Fibroblast of skin of back (primary cell): ENCODE measurements at places on chromosomes 6 and 20.

DNA sequence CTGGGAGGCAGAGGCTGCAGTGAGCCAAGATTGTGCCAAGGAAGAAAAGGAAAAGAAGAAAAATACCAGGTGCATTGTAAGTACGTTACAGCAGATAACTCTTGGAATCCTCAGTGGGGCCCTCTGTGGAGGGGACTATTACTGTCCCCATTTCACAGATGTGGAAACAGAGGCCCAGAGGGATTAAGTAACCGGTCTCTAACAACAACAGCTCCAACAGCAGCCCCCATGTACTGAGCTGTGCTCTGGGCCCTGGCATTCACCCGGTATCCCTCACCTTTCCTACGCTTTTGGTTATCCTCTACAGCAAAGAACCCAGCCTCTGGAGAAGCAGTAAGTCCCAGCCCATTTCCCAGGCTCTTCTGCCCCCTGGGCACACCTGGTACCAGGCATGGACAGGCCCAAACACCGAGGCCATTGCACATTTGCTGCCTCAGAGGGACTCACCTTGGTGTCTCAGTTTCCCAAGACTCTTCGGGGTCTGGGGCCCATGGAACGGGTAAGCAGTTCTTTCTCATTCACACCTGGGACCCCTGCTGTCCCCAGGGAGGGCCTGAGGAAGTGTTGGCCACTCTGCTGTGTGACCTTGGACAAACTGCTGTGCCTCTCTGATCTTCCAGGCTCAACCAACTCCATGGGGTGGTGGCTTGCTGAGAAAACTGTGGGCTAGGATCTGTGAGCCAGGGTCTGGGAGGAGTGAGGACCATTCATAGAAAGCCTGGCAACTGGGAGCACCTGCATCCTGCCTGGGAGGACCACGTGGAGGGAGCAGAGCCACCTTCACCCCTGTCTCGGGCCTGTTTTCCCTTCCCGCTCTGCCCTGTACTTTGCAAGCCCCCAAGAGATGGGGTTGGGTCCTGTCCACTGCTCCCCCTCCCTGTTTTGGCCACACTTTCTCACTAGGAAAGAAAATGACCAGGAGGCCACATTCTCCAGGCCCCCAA lies 59.9 kb downstream of the SNAI1 start:
- DNase-seq, result no peak

- DNase-seq, result no peak
These were observed 38.0 kb downstream of the BMP6 start for GRCh38 chr6:7763881-7764280.

- DNase-seq, result no peak
These were observed 20.7 kb downstream of the TXLNB start for GRCh38 chr6:139271056-139271455.

DNA sequence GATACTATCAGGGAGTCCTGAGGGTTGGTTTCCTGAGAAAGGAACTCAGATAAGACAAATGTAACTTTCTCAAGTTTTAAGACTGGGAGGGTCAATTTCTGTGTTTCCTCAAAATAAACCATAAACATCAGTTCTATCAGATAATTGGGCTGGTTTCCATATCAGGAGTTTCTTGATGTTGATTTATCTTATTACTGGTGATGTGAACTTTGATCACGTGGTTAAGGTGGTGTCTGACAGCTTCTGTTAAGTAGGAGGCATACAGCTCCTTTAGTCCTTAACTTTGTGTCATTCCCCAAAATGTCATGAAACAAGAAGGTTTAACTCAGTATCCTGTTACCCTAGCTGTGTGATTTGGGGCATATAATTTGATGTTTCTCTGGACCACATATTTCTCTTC lies 145.2 kb downstream of the ZNF217 start:
- no peak for DNase-seq

GRCh38 chr20:25361287-25361683 lies 29.4 kb downstream of the ABHD12 start:
- peak; percentile 75 for DNase-seq

- DNase-seq, result no peak
These were observed 34.5 kb upstream of the RPS6KA2 start for GRCh38 chr6:166661327-166662085.

GRCh38 chr6:99348288-99349170 lies 945 bp downstream of the FAXC start:
- DNase-seq, result no peak

DNA sequence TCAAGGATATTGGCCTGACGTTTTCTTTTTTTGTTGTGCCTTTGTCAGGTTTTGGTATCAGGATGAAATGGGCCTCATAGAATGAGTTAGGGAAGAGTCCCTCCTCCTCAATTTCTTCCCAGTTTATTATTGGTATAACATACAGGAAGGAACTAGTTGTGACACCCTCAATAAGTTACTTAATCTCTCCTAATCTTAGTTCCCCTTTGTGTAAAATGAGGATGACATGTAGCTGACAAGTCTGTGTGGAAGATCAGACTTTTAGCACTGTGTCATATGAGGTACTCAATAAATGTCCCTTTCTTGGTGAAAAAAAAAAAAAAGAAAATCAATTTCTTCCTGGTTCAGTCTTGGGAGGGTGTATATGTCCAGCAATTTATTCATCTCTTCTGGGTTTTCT lies 155.8 kb downstream of the PDE7B start:
- DNase-seq, result no peak

- DNase-seq, result no peak
These were observed 71.5 kb downstream of the RPP40 start for GRCh38 chr6:4932228-4932903.

GRCh38 chr6:154433477-154434241 lies 76.8 kb downstream of the CNKSR3 start:
- no peak for DNase-seq

DNA sequence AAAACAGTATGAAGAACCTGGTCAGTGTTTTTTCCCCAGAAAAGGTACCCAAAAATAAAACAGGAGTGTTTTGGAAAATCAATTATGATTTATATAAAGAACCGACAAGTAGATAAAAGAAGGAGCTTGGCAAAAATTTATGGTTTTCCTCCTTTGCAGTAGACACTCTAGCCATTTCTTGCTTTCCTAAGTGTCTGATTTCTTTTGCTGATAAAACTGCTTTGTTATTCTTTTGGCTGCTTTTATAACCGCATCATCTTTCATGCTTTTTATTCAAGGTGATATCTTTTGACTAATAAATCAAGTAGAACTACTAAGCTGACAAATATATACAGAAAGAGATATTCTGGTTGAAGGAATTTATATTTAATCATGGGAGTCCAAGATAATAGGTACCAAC lies 16.6 kb downstream of the ATG5 start:
- DNase-seq, result peak; percentile 17

DNA sequence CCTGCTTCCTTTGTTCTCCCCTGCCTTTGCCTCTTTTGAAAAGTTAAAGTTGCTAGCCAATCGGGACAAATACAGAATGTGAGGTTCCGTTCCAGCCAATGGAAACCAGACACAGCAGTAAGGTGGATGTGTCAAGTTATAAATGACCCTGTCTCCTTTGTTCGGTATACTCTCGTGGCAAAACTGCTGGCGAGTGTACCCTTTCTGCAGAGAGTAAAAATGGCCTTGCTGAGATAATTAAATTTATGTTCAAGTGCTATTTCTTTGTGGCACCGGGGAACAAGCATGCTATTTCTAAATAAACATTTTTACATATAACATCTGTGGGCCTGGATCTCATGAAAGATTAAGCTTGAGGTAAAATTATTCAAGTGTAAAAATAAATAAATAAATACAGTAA lies 50.2 kb downstream of the RARS2 start:
- no peak for DNase-seq

- DNase-seq, result peak; percentile 74
These were observed 9.1 kb downstream of the BAK1 start for GRCh38 chr6:33570806-33571636.

DNA sequence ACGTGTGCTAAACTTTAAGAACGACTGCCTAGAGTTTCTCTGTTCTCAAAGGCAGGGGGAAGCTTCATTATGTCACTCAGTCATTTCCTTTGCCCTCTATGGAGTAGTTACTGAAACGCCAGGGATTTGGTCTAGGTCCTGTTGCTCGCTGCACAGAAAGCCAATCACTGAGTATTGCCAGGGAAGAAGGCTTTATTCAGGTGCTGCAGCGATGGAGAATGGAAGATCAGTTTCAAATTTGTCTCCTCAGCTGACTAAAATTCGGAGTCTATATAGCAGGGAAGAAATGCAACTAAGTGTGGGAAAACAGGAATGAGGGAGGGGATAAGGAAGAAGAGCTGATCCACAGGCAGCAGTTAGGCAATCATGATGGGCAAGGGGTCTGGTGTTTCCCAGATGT lies 75.8 kb downstream of the QRSL1 start:
- no peak for DNase-seq

DNA sequence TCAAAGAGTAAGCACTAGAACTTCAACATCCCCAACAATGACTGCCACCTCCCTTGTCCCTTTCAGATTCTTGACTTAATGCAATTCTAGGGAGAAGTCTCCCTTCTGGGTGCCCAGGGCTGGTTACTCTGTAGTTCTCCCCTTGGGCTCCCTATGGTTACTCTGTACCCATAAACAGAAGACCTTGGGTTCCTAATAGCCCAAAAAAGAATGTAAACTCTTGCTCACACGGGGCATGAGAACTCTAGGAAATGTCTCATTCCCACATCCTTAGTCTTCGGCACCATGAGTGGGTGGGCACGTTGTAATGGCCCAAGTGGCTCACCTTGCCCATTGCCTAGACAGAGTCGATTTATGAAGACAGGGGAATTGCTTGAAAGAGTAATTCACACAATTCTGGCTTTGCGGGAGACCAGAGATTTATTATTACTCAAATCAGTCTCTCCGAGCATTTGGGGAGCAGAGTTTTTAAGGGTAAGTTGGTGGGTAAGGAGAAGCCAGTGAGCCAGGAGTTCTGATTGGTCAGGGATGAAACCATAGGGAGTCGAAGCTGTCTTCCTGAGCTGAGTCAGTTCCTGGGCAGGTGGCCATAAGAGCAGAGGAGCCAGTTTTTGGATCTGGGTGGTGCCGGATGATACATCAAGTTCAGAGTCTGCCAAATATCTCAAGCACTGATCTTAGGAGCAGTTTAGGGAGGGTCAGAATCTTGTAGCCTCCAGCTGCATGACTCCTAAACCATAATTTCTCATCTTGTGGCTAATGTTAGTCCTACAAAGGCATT lies 61.2 kb upstream of the SIRPG start:
- DNase-seq, result peak; percentile 5

GRCh38 chr6:153436351-153436750 lies 305.3 kb upstream of the RGS17 start:
- no peak for DNase-seq

DNA sequence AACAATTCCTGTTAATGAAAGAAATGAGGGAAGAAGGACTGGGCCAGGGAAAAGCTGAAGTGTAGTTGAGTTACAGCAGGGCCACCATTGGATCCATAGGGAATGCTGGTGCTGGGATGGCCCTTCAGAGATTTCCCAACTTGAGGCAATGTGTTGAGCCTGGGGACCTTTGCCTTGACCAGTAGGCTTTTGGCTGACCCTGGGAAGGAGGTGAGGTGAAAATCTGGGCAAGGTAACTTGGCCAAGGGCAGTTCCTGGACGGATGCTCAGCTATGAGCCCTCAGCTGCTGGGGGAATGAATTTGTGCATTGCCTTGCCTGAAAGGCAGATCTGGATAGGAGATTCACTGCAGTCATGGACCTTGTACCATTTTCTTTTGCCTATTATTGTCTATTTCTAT lies 20.4 kb downstream of the UTRN start:
- no peak for DNase-seq

- DNase-seq, result no peak
These were observed 85.4 kb downstream of the NDUFAF5 start for GRCh38 chr20:13870170-13870748.

DNA sequence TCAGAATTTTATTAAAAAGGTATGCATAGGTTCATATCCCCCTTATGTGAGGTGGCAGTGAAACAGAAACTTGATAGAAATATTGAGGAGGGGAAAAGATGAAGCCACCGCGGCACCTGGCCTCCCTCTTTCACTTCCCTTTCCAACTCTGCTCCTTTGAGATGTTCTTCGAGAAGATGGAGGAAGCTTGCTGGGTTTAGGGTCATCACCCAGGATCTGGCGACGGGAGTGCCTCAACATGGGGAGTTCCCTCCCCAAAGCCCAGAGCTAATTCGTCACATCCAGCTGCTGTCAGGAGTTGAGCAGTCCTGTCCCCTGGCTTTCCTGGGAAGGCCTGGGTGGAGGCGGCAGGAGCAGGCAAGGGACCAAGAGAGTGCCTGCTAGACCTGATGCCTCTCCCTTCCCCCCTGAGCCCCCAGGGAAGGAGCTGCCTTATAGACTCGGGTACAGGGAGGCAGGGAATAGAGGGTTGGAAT lies 29.1 kb downstream of the RREB1 start:
- DNase-seq, result no peak

DNA sequence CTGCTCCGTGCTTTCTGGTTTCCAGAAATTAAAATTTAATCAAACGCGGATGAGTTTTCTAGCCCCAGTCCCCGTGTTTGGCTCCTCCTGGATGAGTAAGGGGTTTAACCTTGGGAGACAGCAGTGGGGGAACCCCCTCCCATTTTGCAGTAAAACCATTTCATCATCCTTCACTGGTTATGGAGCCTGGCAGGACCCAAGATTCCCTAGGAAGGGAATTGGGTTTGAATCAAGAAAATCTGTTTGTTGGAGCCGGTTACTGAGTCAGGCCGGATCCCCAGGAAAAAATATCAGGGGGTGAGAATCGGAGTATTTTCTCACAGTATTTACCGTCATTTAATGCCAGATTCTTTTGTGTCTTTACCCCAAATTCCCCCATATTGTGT lies 754 bp downstream of the YWHAB start:
- no peak for DNase-seq

- DNase-seq, result no peak
These were observed 83.4 kb downstream of the ELOVL4 start for GRCh38 chr6:79864001-79864400.

DNA sequence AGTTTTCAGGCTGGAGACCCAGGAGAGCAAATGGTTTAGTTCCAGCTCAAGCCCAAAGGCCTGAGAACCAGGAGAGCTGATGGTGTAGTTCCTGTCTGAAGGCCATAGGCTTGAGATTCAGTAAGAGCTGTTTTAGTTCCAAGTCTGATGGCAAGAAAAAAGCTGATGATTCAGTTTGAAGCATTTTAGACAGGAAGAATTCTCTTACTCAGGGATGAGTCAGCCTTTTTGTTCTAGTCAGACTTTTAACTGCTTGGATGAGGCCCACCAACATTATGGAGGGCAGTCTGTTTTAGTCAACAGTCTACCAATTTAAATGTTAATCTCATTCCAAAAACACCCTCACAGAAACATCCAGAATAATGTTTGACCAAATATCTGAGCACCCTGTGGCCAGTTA lies 2.5 kb downstream of the ZSCAN26 start:
- DNase-seq, result peak; percentile 91
